NCI-H2081 treated with DMSO at 0.1 percent for 48 hours (cell line): ENCODE measurements at places on chromosomes 16 and 17.

GRCh38 chr16:66082424-66082823 lies 284.1 kb upstream of the CDH5 start:
- DNase-seq, result no peak

- no peak for DNase-seq
Observed at GRCh38 chr16:72291531-72291981, 119.6 kb upstream of the PMFBP1 start.

- DNase-seq, result no peak
Observed at GRCh38 chr16:74268372-74268782, 28.2 kb upstream of the PSMD7 start.

DNA sequence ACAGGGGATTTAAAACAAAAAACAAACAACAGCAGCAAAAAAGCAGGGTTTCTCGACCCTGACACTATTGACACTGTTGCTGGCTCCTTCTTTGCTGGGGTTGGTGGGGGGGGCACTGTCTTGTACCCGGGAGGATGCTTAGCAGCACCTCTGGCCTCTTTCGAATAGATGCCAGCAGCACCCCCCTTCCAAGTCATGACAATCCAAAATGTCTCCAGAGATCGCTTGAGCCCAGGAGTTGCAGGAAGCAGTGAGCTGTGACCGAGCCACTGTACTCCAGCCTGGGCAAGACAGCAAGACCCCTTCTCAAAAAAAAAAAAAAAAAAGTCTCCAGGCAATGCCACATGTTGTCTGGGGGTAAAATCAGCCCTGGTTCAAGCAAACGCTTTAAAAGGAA lies 20.3 kb downstream of the SERPINF1 start:
- DNase-seq, result no peak
